Fibroblast of pulmonary artery (primary cell): ENCODE measurements at places on chromosomes 3 and 15.

GRCh38 chr3:127077505-127078064, 94.7 kb downstream of the PLXNA1 start:
- no peak for DNase-seq

- peak; percentile 91 for DNase-seq
These were observed 90.7 kb downstream of the IGF2BP2 start for GRCh38 chr3:185733980-185734724.

DNA sequence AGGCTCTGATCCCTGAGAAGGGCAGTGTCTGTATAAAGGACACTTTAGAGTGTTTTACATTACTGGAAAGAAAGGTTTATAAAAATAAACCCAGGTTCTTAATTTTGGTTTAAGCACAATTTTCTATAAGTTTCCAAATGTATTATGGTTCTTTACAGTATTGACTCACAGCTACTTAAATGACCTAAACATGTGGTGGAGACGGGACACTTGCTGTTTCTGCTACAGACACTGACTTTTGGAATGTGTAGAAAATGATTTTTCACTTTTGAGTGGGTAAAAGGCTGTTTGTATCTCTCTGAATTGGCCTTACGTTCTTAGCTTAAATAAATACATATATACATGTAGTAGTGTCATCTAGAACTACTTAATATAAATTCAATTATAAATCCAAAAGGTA, 55.4 kb downstream of the SNRK start:
- DNase-seq, result no peak

- DNase-seq, result peak; percentile 26
These were observed 201.2 kb downstream of the GOLGA6L6 start for GRCh38 chr15:20340331-20340811.

DNA sequence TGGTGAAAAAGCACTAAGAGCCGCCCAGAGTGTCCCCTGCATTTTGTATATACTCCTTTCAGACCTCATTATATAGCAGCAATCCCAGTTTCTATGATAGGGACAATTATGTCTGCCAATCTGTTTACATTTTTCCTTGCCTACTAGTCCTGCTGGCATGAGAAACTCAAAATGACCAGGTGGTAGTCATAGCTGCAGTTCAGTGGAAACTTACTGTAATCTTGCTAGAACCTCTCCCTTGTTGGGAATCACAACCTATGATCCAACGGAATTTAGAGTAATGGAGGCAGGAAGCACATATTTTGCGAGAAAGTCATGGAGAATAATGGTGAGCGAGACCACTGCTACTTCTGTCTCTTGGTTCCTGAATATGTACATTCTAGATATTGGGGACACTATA, 28.6 kb upstream of the MINAR1 start:
- DNase-seq, result no peak

GRCh38 chr3:183954875-183955274, 62.8 kb downstream of the ABCC5 start:
- DNase-seq, result no peak
